ENCODE measurements at places on chromosomes 6 and 20.

DNA sequence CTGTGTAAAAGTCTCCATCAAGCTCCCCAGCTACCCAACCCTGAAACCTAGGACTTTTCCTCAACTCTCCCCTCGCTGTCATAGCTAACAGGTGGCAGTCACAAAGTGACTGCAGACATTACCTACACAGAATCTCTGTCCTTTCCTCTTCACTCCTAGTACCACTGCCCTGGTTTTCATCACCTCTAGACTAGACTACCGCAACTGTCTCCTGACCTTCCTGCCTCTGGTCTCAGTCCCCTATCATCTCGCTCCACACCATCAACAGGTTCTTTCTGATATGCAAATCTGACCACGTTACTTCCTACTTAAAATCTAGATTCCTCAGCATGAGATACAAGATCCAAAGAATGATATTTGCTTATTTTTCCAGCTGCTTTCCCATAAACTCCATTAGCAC is 93.8 kb downstream of the SMLR1 start:
- DNase-seq, result no peak

GRCh38 chr6:75349262-75349984 is 64.8 kb upstream of the TMEM30A start:
- no peak for DNase-seq

DNA sequence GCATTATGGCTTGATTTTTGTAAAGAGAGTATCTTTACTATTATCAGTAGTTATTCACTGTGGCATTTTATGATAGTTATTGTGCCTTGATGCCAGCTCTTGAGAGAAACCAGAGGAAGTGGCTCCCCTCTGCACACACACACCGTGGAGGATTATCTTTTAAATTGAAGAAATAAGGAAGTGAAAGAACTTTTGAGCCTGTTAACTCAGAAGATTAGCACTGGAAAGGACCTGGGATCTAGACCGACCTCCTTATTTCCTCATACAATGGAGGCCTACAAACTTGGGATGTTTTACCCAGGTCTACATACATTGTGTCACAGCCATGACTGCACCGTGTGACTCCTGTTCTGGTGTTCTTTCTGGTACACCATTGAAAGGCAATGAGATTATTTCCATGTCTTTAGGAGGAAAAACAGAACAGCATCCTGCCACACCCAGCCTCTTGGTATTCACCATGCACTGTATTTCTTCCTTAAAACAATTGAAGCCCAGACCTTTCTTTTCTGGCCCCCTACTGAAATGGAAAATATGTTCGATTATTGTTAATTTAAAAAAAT is 40.6 kb downstream of the HECA start:
- no peak for DNase-seq

DNA sequence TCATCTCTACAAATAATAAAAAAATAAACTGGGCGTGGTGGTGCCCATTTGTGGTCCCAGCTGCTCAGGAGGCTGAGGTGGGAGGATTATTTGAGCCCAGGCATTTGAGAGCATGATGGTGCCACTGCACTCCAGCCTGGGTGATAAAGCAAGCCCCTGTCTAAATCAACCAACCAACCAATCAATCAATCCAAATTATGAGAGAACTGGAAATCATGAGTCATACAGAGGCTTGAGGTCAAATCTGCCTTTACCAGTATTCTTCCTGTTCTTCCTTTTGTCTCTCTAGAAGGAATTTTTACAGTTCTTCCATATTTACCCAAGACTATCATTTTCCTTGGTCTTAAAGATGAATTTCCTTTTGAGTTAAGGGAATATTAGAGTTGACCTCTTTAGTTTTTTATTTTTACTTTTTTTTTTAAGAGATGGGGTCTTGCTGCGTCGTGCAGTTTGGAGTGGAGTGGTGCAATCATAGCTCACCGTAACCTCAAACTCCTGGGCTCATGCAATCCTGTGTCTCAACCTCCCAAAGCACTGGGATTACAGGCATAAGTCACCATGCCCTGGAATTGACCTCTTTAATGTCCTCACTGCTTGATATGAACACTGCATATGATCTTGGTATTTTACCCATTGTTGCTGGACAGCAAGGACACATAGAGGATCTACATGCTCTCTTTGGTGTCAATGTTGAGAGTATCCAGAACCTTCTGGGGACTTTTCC is 44.1 kb upstream of the TXNDC5 start:
- DNase-seq, result no peak

- DNase-seq, result no peak
Measured at GRCh38 chr20:44029848-44030230, 115.2 kb downstream of the TOX2 start.

DNA sequence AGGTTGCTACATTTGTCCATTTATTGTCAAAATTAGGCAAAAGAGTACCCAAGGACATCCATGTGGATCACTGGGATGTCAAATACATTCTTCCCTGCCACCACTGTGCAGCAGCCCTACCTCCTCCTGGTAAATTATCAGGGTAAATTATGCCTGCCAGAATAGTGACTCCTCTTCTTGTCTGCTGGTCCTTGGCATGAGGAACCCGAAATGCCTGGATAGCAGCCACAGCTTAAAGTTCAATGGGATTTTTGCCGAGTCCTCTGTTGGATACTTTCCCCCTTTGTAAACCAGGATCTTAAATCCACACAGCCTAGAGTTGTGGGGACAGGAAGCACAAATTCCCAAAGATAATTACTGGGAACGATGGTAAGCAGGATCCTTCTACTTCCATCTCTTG is 173.3 kb downstream of the RFX6 start:
- no peak for DNase-seq

DNA sequence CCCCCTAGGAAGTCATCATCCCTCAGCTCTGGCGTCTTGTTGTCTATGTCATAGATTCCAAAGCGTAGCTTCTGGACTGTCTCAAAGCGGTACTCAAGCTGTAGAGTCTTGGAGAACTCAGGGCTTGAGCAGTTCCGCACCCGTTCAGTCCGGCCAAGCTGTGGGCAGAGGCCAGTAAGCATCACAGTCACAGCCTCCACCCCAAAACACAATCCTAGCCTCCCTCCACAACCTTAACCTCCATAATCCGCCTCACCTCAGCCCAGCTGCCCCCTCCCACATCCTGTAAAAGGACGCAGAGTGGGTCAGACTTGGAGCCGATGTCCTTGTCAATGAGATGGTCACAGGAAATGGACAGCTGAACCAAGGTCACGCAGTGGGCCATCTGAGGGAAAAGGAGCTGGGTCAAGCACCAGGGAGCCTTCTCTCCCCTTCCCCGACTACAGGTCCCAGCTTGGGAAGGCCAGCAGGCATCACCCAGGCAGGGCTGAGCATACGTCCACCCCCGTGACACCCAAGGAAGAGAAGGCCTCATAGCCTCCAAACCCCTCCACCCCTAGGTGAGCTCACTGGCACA is 17.0 kb downstream of the SPAG4 start:
- DNase-seq, result no peak

GRCh38 chr20:24583169-24583792 is 113.9 kb downstream of the SYNDIG1 start:
- DNase-seq, result no peak

DNA sequence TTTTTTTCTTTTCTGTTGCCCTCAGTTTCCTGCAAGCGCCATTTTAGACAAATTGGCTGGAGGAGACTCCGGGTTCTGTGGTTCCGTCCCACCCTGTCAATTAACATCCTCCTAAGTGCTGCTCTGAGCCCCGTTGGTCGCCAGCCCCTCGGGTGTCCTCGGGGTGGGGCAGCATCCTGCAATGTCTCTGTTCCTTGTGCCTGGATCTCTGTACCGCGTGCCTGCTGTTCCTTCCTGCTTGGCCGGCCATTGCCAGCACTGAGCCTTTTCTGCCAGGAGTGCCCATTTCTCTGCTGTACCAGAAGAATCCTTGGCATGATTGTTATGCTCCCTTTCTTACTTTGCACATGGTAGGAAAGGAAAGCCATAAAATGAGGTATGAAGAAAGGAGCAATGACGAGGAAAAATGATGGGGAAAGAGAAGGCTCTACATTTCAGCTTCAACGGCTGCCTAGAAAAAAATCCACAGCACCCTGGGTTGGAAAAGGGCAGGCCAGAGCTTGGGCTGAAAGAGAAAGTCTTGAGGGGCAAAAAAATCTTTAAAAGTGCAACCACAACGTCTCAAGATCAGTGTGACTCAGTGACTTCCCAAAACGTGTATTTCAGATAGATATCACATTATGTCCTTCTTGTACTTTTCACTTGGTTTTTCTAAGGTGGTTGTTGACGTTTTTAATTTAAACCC is 256.7 kb downstream of the CLIC5 start:
- no peak for DNase-seq

DNA sequence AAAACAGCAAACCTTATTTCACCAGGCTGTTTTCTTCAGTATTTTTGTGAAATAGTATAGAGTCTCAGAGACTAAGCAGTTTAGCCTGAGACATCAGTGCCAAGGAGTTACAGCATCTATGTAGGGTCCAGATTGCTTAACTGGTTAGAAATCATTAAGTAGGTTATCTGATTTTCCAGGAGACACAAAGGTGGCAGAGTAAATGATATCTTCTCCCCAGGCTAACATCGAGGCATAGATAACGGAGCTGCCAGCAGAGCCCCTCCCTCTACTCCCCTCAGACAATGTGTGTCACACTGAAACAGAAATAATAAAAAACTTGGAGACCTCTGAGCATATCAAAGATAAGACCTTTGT is 473.0 kb upstream of the CITED2 start:
- no peak for DNase-seq

GRCh38 chr6:20927130-20927860 is 393.0 kb downstream of the CDKAL1 start:
- DNase-seq, result no peak

- no peak for DNase-seq
Measured at GRCh38 chr6:105196076-105196475, 16.3 kb upstream of the POPDC3 start.

DNA sequence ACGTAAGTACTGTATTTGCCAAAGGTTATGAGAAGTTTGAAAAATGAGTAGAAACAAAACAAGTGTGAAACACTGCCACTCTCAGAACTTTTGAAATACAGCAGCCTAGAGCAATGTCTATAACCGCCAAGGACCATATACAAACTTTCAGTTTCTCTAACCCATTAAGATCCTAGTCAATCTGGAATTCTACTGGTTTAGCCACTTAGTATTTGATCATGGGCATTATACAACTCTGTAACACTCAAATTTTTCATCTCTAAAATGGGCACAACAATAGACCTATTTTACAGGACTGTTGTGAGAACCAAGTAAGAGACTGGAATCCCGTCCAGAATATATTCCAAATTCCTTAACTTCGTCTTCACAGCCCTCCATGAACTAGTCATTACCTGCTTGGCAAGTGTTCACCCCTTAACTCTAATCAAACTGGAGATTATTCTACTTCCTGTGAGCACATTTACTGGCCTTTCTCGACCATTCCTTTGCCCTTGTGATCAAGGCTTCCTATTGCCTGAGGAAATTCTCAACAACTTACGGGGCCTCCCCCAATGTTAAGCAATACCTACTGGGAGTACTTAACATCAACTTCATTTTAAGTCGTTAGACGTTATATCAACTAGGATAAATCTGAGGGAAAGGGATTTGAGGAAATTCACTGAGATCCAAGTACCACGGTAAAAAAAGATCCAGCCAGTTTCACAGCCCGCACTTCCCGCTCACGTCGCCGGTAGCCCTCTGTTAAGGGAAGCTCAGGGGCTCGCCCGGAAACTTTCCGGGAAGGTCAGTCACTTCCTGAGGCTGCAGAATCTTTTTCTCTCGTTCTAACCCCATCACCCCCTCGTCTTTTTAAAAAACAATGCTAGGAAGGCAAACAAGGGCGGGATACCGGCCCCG is 1.1 kb downstream of the EIF2S2 start:
- DNase-seq, result peak; percentile 22

- DNase-seq, result no peak
Measured at GRCh38 chr6:33108307-33108706, 32.5 kb downstream of the HLA-DPB1 start.

DNA sequence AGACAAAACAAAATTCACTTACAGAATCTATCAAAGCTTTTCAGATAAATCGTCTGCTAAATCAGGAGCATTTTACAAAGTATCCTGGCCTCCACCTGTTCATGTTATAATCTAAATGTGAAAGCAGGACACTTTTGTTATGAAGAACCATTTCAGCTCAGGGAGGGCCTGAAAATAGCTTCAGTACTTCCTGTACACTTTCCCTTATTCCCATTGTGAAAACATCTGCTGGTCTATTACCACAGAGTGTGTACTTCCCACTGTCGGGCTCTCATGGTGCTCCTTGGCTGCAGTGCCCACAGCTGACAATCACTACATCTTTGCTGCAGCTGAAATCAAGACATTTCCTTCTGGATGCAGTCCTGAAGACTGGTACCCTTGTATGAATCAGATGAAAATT is 128.1 kb downstream of the OPRM1 start:
- no peak for DNase-seq

DNA sequence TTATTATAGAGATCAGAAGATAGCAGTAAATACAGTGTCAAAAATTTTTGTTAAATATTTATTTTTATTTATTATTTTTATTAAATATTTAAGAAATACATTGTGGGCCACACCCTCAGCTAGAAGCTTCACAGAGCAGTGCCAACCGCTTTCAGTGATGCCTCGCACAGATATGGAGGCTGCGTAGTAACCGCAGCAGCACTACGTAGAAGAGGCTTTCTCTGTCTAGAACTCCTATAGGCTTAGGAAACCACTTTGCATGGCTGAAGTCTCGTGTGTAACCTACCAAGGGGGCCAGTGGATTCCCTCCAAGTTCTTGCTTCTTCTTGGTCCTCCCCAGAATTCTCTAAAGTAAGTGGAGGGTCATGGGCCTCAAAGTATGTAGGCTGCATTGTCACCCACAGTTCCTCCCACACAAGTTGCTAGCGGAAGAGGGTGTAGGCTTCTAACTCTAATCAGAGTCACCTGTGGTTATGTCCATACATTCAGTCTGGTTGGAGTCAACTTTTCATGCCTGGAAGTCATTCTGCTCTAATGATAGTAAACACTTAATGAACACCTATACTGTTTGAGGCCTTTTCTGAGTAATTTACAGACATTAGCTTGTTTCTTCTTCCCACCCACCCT is 285.6 kb downstream of the CDKAL1 start:
- DNase-seq, result no peak

DNA sequence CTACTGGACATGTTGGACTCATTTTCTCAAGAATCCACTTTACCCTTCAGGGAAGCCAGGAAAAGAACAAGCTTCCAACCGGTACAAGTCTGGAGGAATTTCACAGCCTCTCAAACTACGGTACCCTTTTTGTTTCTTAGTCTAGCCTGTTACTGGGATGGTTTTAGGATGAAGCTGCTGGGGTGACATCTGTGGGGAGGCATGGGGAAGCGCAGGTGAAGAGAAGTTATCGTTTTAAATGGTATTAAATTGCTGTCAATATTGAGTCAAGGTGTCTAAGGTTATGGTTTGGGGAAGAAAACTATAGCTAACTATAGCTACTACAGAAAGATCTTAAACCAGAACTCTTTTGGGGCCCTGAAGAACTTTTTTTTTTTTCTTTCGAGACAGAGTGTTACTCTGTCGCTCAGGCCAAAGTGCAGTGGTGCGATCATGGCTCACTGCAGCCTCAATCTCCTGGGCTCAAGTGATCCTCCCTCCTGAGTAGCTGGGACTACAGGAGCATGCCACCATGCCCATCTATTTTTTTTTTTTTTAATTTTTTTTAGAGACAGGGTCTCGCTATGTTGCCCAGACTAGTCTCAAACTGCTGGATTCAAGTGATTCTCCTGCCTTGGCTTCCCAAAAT is 128.7 kb downstream of the RIN2 start:
- DNase-seq, result no peak

Data from activated naive CD4-positive, alpha-beta T cell treated with Interleukin-2 at 50 U/mL for 16 hours (primary cell).